SK-N-SH treated with all-trans-retinoic acid at 6 μM for 48 hours (cell line): ENCODE measurements at places on chromosomes 2 and 18.

DNA sequence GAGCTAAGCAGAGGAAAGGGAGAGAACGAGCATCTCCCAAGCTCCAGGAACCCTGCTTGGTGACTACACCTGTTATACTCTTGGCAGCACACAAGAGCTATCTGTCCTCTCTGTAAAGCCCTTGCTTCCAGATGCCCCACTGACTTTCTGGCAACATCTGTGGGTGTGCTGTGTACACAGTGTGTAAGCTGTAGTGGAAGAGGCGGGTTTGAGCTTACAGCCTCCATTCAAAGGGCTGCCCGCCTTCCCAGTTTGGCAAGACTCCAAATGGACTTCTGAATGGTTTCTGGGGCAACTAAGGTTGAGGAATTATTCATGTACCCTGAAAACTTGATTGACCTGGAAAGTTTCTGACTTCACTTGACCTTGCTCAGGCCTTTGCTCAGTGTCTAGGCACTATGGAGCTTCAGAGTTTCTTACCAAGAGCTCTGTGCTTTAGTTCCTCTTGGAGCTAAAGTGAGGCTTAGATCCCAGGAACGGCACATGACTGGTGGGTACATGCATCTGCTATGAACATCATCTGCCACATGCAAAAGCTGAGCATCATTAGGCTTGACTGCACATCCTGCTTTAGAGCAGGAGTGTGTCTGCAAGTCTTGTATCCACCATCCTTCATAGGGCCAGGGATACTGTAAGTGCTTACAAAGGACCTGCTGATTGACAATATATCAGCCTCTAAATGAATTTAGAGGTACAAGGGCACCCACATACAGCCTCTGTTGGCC, 290.9 kb upstream of the SIX2 start:
- ATAC-seq = no peak

DNA sequence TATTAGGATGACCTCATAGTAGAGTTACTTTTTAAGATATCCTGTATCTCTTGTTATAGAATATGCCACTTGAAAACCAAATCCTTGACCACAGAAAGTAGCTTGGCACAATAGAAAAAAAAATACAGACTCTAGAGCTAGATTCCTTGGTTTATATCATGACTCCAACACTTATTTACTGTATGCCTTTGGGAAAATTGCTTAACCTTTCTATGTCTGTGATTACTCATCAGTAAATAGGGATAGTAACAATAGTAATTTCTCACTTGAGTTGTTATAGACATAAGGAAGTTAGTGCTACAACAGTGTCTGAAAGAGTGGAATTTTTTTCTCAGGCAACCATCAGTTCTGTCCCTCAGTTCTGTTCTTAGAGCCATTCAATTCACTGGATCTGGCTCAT, 193.8 kb downstream of the GULP1 start:
- no peak for ATAC-seq

DNA sequence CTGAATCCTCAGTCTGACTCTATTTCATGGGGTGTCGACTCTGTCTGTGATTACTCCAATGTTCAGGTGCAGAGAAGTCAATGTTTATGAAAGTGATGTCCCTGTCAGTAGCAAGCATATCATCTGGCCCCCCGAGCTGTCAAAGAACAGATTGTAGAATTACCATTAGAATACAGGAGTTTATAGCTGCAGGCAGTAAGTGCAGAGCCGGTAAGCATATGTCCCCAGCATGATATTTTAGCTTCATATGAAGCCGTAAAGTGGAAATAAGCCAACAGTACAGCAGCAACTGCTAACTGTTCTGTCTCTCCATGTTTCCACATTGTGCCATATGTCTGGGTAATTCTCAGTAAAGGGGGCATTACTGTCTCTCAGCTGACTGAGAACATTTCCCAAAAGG, 541.8 kb downstream of the SOX11 start:
- ATAC-seq = no peak

GRCh38 chr18:21242780-21243401, 859 bp downstream of the GREB1L start:
- no peak for ATAC-seq

DNA sequence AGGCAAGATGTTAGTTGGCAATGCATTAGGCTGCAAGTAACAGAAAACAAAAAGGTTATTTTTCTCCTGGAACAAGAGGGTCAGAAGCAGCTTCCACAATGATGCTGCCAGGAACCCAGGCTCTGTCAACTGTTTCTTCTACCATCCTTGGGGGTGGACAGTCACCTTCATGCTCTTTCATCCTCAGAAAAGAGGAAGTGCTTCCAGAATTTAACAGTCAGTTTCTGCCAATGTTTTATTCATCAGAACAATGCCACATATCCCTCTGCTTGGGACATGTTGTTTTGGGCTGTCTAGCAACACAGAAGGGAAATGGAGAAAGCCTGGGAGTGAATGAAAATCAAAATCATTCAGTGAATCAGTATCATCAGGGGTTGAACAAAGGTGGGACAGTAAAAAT, 7.1 kb downstream of the TMEM182 start:
- ATAC-seq = no peak

- no peak; the same call in 2 of the 3 replicates for ATAC-seq
These were observed 26.8 kb downstream of the ADRA2B start for GRCh38 chr2:96089356-96090195.
